ENCODE measurements at places on chromosomes 3 and 15.

DNA sequence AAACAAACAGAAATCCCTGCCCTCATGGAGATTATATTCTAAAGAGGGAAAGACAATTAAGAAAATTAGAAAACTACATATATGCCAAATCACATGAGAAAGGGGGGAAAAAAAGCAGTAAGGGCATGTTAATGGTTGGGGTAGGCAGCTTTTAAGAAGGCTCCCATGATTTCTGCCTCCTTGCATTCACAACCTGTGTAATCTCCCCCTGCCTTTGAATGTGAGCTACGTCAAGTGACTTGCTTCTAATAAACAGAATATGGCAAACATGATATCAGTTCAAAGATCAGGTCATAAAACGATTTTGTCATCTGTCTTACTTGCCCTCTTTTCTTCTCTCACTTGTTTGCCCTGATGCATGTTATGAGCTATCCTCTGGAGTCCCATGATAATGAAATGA, 673.6 kb upstream of the ADAMTS9 start:
- DNase-seq, result no peak

DNA sequence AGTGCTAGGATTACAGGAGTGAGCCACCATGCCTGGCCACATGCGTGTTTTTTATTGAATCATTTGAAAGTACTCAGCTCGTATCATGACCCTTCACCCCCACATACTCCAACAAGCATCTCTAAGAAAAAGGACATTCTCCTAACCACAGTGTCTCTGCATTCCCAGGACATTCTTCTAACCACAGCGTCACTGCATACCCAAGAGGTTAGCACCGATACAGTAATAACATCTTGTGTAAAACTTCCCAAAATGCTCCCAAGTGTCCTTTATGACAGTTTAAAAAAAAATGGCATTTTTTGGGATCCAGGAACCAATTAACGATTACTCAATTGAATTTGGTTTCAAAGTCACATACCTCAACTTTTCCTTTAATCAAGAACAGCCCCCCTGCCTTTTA, 39.6 kb downstream of the FLNB start:
- DNase-seq, result no peak

- DNase-seq, result no peak
Measured at GRCh38 chr3:106428565-106428994, 559.8 kb upstream of the CBLB start.

GRCh38 chr15:70741677-70742293, 21.6 kb downstream of the UACA start:
- DNase-seq, result no peak

GRCh38 chr3:87077355-87077754, 86.4 kb upstream of the VGLL3 start:
- DNase-seq, result no peak

- peak; percentile 55 for DNase-seq
Measured at GRCh38 chr15:40470423-40471104, at the start of gene CHST14. Gene CHST14, plus strand, starts transcription at chr15:40470984. Its CDS starts 230 bp downstream, at chr15:40471214.

- DNase-seq, result no peak
Measured at GRCh38 chr15:41513506-41514227, at the start of gene LTK. Gene LTK, minus strand, starts transcription at chr15:41513827. Its CDS starts 118 bp downstream, at chr15:41513709.

- no peak for DNase-seq
Measured at GRCh38 chr3:82824491-82824890, 1063.0 kb upstream of the GBE1 start.
